ENCODE measurements at places on chromosomes 1 and 21.

DNA sequence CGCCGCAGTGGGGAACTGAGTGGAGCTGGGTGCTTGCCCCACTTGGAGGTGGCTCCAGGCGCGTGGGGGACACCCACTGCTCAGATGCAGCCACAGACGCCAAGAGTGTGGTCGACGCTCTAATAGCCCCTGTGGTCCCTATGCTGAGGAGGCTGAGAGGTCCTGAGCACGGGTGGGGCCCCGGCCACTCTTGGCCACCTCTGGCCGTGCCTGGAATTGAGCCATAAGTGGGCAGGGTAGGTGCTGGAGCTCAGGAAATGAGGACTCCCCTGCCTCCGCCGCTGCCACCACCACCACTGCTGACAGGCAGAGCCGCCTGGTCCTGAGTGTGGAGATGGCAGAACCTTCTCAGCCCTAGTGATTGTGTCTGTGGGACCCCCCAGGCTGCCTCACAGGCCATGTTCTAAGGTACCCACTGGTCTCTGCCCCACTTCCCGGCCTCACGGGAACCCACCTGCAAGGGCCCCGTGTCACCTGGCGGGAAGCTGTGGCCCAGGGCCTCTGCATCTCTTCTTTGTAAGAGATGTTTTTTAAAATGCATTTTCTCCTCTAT lies 34.6 kb upstream of the DIP2A start:
- DNase-seq = no peak

GRCh38 chr1:155890251-155890650 lies 20.9 kb downstream of the RIT1 start:
- DNase-seq = no peak

DNA sequence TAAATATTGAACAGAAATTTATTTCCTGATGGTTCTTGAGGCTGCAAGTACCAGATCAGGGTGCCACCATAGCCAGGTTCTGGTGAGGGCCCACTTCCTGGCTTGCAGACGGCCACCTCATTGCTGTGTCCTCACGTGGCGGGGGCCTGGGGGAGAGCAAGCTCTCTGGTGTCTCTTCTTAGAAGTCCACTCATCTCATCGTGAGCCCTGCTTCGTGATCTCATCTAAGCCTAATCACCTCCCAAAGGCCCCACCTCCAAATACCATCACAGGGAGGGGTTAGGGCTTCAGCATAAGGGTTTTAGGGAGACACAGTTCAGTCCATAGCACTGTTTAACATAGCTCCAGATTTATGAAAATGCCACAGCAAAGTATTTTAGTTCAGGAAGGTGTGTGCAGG lies 119.7 kb downstream of the PRDM2 start:
- DNase-seq = no peak

GRCh38 chr1:43238991-43239469 lies 30.8 kb upstream of the TMEM125 start:
- DNase-seq = no peak

DNA sequence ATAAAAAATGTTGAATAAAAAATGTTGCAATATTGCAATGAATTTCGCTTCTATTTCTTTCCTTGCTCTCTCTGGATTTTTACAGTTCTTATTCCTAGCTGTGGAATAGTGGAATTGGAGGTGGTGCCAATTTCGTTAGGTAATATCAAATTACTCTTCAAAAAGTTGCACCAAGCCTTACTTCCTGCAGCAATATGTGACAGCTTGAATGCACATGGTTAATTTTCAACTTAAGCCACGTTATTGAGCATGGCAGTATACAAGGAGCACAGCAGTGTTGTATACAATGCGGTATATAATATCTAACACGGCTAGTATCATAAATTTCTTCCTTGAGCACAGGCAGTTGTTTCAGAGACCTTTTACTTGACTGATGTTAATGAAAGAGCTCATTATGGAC lies 152.5 kb downstream of the NOS1AP start:
- DNase-seq = no peak

DNA sequence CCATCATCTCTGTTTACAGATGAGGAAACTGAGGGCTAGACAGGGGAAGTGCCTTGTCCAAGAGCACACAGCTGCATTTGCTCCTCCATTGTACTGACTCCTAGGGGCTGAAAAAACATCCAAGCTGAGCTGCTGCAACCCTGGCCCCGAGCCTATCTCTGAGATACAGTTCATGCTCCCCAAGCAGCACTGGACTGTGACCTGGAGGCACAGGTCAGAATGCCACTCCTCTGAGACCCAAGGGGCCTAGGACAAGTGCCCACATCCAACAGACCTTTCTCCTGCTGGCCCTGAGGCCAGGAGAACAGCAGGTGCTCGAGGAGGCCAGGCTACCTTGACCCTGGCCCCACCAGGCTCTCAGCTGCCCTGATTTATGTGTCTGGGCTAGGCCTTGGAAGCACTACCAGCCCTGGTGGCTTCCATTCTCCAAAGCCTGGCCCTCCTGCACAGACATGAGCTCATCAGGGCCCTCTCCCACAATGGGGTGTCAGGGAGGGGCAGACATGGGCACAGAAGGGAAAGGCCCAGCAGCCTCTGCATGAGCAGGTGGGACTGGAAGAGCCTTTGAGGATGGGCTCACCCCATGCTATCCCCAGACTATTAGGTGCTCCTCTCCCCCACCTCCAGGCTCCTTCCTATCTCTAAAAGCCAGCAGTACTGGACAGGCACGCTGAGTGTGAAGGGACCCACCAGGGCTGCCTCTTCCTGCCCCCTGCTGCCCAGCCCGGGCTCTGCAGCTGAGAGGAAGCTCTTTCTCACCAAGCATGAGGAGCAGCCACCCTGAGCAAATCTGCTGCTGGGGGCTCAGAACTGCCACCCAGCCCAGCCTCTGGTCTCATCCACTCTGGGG lies 18.8 kb downstream of the ADGRB2 start:
- DNase-seq = peak; percentile 84

GRCh38 chr1:224774378-224774777 lies 155.1 kb upstream of the DNAH14 start:
- no peak for DNase-seq

- DNase-seq = no peak
Measured at GRCh38 chr21:43193651-43194302, 25.0 kb downstream of the CRYAA start.

GRCh38 chr1:199590708-199591107 lies 436.8 kb upstream of the NR5A2 start:
- DNase-seq = no peak

DNA sequence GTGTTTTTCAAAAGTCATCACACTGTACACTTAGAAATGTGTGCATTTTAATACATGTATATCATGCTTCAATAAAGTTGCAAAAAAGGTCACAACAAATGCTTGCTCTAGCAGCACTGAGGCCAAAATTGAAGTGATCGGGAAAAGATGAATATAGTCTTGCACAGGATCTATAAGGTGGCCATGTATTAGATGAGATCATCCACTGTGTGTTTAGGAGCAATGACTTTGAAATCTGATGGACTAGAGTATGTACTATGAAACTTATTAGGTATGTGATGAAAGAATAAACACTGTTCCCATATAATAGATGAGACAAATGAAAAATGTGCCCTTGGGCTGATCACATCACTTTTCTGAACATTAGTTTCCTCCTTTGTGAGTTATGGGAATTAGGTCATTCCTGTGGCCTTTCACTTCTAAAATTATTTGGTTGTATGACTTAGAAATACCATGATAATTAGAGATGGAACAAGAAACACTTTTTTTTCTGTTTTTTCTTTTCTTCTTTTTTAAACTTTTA lies 984.6 kb downstream of the ADGRL2 start:
- no peak for DNase-seq

- DNase-seq = peak; percentile 76
Measured at GRCh38 chr21:34110594-34111202, 37.3 kb downstream of the MRPS6 start.

DNA sequence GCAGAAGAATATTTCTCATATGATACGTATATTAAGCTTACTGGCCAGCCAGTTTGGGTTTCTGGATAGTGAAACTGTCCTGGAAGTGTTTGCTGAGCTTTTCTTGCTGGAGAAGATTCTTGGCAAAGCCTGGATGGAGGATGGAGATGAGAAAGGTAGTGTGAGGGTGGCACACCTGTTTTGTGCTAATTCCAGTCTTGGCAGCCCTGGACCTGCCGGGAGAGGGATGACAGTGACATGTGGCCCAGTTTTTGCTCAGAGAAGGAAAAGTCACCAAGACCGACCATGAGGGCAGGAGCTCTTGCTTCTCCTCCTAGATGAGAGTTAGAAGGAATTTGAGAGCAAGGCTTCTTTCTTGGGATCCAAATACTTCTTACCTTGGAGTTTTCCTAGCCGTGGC lies 34.1 kb downstream of the DOP1B start:
- no peak for DNase-seq

GRCh38 chr1:211259638-211260126 lies 516 bp downstream of the RCOR3 start:
- DNase-seq = peak; percentile 82

- DNase-seq = no peak
Measured at GRCh38 chr21:32306021-32306780, 7.5 kb downstream of the MRAP start.

DNA sequence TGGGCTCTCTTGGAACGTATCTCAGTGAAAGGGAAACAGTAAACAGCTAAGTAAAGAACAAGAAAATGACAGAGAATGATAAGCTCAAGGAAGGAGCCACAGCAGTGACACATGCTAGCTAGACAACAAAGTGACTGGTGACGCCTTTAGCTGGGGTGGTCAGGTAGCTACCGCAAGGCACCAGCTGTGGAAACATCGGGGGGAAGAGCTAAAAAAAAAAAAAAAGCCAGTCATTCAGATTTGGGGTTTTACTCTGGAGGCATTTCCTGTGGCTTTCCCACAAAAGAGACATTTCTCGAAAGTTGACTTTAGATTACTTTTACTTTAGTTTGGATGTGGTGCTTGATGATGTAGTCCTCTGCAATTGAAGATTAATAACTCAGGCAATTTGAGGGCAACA lies 2.1 kb downstream of the FHAD1 start:
- DNase-seq = peak; percentile 44

DNA sequence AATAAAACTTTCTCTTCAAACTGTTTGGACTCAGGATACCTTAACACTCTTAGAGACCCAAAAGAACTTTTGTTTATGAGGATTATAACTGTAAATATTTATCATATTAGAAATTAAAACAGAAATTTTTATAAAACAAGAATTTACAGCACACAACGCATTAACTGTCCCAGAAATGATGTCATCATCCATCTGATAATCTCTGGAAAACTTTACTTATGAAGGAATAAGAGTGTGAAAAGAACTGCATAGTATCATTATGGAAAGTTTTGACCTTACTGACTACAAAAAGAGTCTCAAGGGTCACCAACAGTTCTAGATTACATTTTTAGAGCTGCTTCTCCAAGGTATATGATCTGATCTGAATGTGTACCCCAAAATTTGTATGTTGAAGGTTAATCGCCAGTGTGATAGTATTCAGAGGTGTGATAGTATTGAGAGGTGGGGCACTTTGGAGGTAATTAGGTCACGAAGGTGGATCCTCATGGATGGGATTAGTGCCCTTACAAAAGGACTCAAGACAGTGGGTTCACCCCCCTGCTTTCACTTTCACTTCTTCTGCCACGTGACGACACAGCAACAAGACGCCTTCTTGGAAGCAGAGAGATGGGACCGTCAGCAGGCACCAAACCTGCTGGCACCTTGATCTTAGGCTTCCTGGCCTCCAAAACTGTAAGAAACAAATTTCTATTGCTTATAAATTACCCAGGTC lies 95.7 kb upstream of the NR5A2 start:
- peak; percentile 73 for DNase-seq

DNA sequence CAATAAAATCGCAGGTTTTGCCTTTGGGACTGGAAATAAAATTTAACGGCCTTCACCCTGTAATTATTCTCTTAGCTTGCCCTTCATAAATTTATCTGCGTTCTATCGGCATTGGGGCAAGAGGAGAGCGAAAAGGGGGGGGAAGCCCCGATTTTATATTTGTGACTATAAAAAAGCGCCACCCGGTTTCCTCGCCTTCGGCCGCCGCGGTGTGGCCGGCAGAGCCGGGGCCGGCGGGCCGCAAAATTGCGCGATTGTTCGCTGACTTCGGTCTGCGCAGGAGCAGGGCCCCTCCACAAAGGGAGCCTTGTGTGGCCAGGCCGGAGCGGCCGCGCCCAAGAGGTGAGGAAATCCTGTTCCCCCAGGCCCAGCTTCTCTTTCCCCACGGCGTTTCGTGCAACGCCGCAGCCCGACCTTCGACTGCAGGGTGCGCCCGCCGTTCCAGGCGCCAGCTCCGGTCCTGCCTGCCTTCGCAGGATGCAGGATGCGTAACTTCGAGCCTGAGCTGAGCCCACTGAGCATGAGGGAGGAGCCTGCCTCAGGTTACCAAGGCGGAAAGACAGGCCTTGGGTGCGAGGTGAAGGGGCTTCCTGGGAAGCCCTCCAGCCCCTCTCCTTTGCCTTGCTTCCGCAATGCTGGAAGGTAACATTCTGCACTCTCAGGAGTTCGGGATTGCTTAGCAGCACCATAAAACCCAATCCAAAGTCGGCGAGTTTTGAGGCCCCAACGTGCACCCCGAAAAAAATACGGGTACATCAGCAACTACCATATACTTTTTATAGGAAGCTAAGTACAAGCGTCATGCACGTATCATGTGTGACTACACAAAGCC lies 4.9 kb upstream of the TBX15 start:
- no peak for DNase-seq

DNA sequence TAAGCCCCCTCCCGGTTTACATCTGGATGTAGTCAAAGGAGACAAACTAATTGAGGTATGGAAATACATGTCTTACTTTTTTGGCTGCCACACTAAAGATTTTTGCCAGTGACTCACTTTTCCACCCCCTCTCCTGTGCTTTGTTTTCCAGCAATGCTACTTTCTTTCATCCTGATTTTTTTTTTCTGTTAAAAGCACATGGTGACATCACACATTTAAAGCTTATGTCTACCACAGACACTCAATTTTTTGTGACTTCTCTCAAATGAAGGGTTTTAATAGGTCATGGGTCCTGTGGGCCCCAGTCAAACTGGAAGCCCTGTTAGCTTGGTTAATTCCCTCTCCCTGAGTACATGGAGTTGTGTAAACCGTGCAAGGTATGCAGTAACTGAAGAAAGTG lies 2.2 kb downstream of the PPP1R8 start:
- DNase-seq = no peak

DNA sequence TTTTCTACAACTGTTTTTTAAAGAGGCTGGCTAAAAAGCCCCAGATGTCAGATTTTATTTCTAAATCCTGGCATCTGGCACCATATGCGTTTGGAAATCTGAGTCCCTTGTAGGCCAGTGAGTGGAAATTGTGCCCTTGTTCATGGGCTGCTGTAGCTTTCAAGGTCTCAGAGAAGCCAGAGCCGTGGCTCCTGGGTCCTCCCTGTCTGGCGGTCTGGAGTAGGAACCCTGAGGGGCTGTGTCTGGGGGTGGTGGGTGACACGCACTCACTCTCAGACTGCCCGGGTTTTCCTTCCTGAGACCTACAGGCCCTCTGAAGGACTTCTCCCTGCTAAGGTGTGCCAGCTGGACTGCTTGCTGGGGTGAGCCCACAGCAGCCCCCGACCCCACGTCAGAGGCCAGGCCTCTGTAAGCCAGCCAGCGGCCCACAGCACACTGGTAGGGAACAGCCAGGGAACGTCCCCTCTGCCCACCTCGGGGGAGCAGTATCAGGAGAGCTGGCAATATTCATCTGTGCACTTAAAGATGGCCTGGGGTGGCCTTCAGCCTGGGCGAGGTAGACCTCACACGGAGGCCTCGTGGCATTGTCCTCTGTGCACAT lies 151.5 kb downstream of the PEX14 start:
- no peak for DNase-seq

GRCh38 chr1:30274976-30275621 lies 448.3 kb downstream of the MATN1 start:
- no peak for DNase-seq

GRCh38 chr21:45335151-45335760 lies 47.6 kb upstream of the POFUT2 start:
- no peak for DNase-seq

Measured in hematopoietic multipotent progenitor cell treated with erythropoietin and hydrocortisone succinate and interleukin-3 and kit ligand, for 6 days (in vitro differentiated cells).